Suppressor macrophage treated with lipopolysaccharide for 1 hour (primary cell): ENCODE measurements at places on chromosomes 16 and 17.

DNA sequence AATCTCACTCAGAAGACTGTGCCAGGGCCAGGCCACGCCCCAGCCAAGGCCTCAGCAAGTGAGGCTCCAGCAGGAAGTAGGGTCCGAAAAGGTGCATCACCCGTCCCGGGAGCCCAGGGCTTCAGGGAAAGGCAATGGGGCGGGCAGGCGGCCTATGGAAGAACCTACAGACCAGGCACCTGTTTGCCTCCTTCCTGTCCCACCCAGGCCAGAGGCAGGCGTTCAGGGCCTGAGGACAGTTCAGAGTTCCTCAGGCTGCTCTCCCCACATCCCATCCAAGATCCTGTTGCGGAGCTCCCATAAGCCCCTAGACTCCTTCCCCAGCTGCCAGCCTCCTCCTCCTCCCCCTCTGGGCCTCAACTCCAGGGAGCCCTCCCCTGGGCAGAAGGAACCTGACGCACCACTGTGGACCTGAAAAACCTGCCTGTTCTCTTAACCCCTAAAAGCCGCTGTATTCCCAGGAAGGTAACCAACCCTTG lies 2.3 kb downstream of the CLUH start:
- DNase-seq, result no peak

GRCh38 chr17:15319452-15320010 lies 21.9 kb downstream of the TEKT3 start:
- DNase-seq, result no peak

GRCh38 chr16:747978-748746 lies 7.4 kb upstream of the CIAO3 start:
- DNase-seq, result no peak

- no peak for DNase-seq
These were observed 10.1 kb downstream of the C16orf90 start for GRCh38 chr16:3485097-3485745.

DNA sequence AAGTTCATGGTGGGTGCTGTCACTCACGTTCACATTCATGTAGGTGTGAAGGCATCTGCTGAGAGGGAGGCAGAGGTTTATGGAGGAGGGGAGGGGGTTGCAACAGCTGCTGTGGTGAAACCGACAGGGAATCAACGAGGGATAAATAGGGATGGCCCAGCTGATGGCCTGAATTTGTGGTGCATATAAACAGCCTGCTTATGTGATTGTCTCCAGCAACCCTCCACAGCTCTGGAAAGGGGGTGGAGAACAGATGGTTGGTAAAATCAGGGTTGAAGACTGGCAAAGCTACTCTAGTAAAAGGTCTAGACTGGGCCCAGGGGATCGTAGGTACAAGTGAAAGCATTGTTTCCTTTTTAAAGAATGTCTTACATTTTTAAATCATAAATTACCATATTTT lies 53.7 kb downstream of the IQCK start:
- no peak for DNase-seq

- no peak for DNase-seq
These were observed 367.2 kb downstream of the CDH13 start for GRCh38 chr16:82993926-82994325.

DNA sequence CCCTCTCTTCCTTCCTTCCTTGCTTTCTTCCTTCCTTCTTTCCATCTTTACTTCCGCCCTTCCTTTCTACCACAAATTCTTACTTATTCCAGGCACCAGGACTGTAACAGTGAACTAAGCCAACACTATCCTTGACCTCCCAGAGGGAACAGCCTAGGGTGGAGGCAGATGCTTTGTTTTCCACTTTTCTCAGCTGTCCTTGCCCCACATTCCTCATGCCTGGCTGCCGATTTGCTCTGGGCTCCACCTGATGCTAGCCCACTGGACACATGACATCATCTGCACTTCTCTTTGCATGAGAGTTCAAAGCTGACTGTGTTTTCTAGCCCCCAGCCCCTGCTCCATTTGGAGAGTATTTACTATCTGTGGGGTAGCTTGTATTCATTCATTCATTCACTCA lies 283.0 kb downstream of the MAF start:
- no peak for DNase-seq

DNA sequence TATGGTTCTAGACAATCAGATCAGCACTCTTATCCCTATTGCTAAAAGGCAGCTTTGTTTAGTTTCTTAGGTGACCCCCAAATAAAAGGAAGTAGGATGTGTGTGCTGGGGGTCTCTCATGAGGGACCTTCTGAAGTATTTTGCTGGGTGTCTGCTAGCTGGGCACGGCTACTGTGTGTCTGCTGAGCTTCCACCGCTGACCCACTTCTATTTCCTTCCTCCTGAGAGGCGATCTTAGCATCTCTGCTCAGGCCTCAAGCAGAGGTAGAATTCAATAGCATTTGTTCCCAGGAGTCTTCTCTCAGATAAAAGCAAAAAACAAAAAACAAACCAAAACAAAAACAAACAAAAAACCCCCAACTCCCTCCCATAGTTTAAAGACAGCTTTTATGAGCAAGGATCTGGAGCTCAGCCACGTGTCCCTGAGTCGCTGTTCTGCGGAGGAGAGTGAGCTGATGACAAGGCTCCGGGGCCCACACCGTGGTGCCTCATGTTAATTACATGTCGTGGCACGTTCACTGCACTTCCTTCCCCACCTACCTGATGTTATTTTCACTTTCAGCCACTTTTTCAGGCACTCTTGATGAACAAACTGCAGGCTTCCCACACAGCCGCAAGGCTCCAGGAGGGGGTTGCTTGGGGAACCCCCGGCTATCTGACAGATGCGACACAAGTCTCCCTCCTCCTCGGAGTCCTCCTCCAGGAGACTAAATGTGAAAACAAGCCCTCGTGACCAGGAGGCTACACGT lies 83.5 kb downstream of the MARCHF10 start:
- peak; percentile 83 for DNase-seq
